ENCODE measurements at places on chromosomes 5 and 9.

GRCh38 chr9:124280176-124280691, 22.5 kb downstream of the NEK6 start:
- DNase-seq = peak; percentile 54

DNA sequence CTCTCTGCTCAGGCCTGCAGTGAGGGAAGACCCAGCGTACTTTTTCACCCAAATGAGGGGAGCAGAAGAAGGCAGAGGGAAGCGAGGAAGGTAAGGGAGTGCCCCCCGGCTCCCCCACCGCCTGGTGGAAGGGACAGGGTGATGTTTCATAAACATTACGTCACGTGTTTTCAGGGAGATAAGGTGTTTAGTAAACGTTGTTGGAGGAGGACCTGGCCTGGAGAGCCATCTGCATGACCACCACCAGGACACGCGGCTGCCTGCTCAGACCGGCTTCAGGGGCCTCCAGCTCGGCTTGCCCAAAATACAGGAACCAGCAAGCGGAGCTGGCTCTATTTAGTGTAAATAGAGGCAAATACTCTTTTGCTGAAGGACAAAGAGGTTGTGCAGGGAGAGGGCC, 40.0 kb upstream of the C5orf58 start:
- DNase-seq = no peak

GRCh38 chr9:97845130-97845529, 7.9 kb upstream of the FOXE1 start:
- DNase-seq = no peak

- DNase-seq = no peak
These were observed 7.9 kb upstream of the MYORG start for GRCh38 chr9:34384368-34385165.

DNA sequence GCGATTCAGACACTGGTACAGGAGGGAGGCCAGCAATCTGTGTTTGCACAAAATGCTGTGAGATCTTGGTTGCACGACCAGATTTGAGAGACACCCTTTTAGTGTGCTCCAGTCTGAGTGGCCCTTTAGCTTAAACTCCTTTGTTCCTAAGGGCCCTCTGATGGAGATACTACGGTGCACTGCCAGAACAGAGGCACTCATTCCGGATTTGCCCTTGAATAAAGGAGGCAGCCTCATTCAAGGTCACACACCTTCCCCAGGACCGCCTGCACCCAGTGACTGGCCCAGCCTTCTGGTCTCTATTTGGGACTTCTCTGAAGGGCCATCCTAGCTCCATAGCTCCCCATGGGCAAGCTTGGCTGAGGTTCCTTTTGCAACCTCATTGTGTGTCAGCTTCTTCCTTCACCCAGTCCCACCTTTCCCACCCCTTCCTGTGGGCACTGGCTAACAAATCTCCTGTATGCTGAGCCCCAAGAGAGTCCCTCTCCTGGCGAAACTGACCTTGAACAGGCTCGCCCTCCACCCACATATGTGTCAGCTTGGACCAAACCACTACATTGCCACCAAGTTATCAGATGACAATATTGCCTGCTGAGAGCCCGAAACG, 191.7 kb downstream of the GABBR2 start:
- no peak for DNase-seq

GRCh38 chr5:74978345-74978744, 74.0 kb downstream of the GCNT4 start:
- DNase-seq = no peak

DNA sequence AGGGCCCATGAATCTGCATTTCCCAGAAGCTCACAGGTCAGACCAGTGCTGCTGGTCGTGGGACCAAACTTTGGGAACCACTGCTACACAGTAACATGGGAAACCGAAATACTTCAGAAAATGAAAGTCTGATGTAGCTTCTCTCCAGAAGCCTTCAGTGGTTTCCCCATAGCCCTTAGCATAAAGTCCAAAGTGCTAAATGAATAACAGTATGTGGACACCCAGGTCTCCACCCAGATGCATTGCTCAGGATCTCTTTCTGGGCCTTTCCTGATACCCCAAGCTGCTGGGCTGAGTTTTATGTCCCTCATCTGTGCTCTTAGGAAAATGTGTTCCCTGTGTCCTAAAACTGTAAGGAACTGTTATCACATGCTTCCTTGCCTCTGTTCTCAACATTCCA, 100.4 kb downstream of the NFIB start:
- no peak for DNase-seq

DNA sequence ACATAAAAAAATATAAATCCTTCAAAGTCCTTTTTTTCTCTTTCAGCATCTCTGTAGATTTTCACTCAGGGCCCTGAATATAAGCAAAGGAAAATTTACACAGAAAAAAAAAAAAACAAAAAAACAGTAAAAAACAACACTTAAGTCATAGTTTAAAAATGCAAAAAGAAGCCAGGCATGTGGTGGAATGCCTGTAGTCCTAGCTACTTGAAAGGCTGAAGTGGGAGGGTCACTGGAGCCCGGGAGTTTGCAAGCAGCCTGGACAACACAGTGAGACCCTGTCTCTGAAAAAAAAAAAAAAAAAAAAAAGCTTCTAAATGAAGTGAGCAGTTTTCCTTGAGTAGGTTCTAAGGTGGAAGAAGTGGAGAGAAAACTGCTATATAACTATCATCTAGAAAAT, 55.0 kb upstream of the BNC2 start:
- no peak for DNase-seq

DNA sequence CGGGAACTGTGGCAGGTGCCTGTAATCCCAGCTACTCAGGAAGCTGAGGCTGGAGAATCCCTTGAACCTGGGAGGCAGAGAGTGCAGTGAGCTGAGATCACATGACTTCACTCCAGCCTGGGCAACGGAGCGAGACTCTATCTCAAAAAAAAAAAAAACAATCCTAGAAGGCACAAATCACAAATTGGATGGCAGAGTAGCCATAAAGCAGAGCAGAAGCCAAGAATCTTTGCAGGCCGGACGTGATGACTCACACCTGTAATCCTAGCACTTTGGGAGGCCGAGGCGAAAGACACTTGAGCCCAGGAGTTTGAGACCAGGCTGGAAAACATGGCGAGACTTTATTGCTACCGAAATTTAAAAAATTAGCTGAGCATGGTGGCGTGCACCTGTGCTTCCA, 9.2 kb upstream of the FUBP3 start:
- DNase-seq = no peak

DNA sequence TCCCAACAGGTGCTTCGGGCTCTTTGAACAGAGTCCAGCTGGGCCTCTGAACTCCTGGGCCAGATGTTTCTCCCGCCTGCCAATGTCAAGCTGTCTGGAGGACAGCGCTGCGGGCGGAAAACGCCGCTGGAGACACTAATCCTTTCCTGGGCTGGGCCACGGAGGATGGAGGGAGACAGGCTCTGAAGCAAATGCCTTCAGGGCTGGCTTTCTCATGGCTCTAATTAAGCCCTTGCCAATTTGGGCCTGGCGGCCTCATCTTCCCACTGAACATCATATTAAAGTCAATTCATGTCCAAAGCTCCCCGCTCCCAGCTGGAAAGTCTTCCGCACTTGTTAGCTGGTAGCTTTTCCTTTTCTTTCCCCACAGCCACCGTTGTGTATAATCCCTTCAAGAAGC, 72.7 kb downstream of the NTNG2 start:
- no peak for DNase-seq

DNA sequence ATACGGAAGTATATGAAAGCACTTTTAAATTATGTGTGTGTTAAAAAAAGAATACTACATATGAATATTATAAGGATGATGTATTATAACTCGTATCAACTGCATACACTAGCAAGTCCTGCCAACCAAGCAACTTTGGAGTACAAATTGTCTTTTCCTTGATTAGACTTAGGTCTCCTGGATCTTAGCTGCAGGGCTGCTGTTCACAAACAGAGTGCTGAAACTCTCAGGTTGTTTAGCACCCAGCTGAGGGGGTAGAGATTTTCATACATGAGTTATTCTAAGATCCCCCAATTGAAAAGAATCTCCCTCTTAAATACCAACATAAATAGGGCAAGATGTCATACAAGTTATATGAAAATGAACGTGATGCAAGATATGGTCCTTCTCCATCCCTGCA, 149.8 kb upstream of the TNC start:
- no peak for DNase-seq

GRCh38 chr9:122991370-122991830, 42.1 kb upstream of the GPR21 start:
- peak; percentile 33 for DNase-seq

GRCh38 chr5:53010814-53011213, 21.7 kb downstream of the ITGA2 start:
- DNase-seq = no peak

GRCh38 chr9:28092981-28093936, 520.0 kb upstream of the C9orf72 start:
- no peak for DNase-seq

DNA sequence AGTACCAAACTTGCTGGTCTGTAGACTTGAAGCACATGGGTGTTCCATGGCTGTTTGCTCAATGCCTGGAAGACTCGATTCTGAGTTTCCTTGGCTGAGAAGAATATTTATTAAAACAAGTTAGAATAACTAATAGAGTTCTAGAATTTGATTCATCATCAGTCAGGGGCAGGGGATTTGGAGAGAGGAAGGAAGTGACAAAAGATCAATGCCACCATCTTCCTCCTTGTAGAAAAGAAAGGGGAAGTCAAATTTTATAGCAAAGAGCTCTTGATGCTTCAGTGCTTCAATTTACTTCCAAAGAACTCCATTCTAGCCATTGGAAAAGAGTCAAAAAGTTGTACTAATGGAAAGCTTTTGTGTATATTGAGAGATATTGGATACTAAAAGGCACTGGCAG, 236.3 kb downstream of the MCTP1 start:
- no peak for DNase-seq

- DNase-seq = no peak
These were observed 75.6 kb downstream of the C7 start for GRCh38 chr5:40984884-40985283.

GRCh38 chr5:78793907-78794662, 145.5 kb upstream of the LHFPL2 start:
- DNase-seq = no peak

DNA sequence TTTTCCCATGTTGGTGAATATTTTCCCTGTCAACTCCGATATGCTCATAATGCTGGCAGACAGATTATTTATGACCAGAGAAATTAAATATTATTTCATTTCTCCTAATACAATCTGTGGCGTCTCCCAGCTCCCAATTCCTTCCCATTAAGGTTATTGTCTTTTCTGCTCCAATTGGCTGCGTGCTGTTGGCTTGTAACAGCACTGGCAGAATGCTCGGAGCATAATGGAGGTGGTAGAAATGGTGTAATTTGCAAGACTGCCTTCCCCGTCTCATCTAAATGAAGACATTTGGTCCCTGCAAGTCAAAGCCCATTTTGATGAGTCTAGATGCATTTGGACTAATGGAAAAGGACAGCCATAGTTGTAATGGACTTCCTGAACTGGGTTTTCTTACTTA, 601.7 kb downstream of the BRINP1 start:
- no peak for DNase-seq

DNA sequence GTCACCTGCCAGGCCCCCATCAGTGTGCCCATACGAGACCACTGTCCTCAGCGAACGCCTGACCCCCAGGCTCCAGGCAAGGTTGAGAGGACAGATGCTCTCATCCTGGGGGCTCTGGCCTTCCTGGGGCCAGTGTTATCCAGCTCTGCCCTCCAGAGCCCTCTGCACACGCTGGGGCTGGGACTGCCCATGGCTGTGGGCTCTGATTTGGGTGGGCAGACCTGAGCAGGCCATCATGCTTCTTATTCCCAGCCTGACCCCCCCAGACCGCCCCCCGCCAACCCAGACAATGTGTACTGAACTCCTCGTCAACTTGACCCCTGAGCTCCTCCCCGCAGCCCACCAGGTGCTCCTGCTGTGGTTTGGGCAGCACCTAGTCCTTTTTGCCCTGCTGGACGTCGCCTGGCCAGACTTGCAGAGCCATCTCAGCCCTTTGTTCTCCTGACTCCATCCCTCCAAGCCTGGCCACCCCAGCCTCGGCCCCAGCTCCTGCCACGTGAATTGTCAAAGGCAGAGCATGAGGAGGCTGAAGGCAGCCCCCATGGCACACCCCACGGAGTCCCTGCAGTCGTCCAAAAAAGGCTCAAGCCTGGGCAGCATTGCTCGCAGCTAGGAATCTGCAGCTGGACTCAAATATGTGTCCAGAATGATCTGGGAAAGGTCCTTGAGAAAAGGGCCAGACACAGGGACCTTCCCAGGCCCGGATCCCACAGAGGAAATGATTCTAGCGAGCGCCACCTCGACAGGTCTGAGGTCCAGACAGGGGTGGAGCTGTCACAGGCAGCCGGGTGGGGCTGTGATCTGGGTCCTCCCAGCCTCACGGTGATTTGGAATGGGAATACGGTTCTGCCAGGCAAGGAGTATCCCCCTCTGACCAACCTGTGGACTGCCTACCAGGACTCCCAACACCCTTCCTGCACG, 87.0 kb downstream of the ADAMTS2 start:
- peak; percentile 17 for DNase-seq

GRCh38 chr5:79806741-79807140, 117.1 kb downstream of the CMYA5 start:
- DNase-seq = no peak

DNA sequence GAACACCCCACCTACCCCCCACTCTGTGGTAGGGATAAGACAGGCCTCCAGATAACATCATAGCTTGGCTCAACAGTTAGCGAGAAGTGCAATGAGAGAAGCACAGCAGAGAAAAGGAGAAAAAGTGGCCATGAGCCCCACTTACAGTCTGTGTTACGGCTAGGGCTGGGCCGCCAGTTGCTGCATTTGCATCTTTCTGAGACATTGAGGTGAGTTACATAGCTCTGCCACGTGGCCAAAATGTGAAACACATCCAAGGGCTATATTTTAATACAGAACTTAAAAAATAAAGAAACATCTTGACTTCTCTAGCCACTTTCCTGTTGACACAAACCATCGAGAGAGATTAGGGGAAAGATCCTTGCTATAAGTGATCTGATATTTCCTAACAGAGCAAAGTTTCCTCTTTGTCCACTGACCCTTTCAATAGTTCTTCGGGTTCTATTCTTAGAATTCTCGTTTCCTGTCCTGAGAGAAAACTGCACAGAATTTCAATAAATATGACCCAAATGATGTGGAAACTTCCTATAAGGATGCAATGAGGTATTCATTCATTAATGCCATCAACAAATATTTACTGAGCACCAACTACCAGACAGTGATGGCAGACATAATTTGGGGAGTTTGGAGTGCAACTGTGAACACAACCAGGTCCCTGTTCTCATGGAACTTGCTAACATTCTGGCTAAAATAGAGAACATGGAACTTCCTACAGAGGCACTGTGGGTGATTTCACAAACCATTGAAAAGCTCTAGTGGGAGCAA, 3.2 kb upstream of the TLE4 start:
- no peak for DNase-seq

Data from uterus (tissue), 4 donors.